AG10803 (cell line): ENCODE measurements at places on chromosomes 2 and 18.

DNA sequence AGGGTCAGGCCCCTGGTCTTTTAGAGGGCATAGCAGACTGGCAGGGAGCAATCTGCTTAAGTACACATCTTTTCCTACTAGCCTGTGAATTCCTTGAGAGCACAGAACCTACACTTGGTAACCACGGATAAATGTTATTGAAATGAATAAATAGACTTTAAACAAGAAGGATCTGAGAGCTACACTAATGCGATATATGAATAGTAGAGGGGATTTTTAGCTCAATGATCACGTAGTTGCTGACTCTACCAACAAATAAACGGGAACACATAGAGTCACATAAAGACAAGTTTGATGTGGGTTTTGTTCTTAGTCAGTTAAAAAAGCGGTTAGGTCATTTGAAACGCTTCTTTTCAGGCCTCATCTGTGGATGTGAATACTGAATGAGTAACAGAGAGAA is 290.3 kb upstream of the CCDC68 start:
- DNase-seq: no peak

DNA sequence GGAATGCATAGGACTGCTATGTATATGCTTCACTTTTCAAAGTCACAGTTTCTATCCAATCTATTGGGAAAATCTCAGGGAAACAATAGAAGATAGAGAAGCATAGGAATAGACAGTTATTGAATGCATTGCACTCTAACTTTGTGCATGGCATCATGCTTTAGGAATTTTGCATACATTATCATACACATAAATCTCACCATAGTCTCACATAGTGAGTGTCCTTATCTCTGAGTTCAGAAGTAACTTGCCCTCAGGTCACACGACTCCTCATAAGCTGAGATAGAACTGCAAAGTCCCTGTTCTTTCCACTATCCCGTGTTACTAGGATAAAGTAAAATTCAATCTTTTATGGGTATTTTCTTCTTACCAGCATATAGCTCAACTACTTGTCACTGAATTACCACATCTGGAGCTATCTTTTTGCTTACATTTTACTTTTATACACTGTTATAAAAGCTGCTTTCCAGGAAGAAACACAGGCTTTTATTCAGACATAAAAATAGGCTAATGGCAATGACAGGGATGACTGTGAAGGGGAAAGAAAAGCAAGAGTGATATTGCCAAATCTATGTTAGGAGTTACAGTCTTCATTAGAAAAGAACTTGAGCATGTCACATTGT is 666.9 kb downstream of the XIRP2 start:
- DNase-seq: no peak

GRCh38 chr2:165369131-165369897 is 100.2 kb upstream of the CSRNP3 start:
- no peak for DNase-seq

DNA sequence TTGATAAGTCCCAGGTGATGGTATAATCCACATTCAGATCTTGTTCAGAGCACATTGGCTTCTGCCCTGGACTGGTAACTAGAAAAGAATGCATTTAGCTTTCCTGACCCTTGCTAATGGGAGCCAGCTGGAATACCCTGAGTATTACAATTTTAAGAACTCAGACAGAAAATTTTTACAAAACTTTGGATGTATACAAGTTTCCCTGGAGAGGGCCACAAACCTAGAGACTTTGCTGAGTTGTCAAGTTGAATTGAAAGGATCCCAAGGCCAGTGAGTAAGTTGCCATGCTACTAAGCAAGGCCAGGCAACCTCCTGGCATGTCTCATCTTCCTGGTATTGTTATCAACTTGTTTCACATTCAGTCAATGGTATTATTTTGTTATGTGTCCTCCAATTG is 20.0 kb upstream of the NABP1 start:
- peak; percentile 90 for DNase-seq

DNA sequence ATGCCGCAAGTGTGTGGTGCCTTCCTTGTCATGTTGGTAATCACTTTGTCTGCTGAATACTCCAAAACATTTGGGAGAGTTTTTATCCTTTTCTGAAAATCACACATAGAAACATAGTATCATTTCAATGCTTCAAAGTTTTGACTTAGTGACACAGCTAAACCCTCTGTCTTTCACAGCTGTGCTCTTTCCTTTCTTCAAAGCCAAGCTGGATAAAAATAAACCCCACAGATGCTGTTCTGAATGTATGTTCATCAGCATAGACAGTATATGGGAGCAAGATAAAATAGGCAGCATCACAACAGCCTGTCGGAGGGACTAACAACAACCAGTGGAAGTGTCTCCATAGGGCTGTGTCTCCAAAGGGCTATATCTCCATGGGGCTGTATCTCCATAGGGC is 331.3 kb upstream of the DCC start:
- no peak for DNase-seq

DNA sequence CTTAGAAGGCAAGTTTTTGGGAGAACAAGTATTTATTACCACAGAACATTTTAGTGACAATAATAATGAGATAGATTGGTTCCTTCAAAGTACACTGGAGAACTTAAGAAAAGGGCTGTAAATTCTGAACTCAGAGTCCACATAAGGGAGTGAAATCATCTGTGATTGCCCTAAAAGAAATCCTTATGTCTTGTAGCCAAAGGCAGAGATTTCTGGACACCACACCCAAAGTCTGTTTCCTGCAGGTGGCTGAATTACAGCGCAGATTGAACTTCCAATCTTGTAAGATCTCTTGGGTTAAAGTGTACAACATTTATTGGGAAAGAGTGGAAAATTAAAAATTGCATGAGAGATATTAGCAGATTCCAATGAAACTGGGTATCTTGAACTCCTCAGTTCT is 143.8 kb downstream of the TAF4B start:
- DNase-seq: no peak

- DNase-seq: no peak
These were observed 158.4 kb downstream of the LNPK start for GRCh38 chr2:175843625-175844024.

DNA sequence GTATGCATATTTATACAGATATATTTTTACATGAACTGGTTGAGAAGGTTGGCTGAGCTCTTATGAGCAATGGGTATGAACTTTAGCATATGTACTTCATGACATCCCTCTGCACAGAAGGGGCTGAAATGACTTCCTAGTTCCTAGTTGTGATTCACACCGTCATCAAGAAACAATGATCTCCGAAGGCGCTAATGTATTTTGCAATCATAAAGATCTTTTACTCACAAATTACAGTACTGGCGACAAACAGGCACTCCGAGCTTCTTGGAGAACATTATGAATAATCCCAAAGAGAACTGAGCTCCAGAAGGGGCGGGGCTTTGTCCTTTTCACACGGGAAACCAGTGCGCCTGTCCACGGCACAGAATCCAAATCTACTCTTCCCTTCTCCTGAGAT is 18.1 kb downstream of the BCL2 start:
- DNase-seq: no peak

- no peak for DNase-seq
These were observed 5.8 kb downstream of the CUL3 start for GRCh38 chr2:224579411-224579810.

DNA sequence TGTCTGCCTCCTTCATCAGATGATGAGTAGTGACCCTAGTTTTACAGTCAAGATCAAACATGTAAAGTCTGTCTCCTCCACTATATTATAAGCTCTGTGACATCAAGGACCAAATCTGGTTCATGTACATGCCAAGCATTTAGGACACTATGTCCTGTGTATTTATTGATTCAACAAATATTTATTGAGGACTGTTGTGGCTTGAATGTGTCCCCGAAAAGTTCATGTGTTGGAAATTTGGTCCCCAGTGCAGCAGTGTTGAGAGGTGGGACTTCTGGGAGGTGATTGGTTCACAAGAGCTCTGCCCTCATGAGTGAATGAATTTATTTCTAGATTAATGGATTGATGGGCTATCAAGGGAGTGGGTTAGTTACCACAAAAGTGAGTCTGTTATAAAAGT is 46.6 kb upstream of the FRZB start:
- DNase-seq: no peak

GRCh38 chr2:11681722-11682589 is 12.0 kb upstream of the NTSR2 start:
- no peak for DNase-seq

GRCh38 chr2:53452957-53453748 is 314.5 kb upstream of the CHAC2 start:
- DNase-seq: no peak

DNA sequence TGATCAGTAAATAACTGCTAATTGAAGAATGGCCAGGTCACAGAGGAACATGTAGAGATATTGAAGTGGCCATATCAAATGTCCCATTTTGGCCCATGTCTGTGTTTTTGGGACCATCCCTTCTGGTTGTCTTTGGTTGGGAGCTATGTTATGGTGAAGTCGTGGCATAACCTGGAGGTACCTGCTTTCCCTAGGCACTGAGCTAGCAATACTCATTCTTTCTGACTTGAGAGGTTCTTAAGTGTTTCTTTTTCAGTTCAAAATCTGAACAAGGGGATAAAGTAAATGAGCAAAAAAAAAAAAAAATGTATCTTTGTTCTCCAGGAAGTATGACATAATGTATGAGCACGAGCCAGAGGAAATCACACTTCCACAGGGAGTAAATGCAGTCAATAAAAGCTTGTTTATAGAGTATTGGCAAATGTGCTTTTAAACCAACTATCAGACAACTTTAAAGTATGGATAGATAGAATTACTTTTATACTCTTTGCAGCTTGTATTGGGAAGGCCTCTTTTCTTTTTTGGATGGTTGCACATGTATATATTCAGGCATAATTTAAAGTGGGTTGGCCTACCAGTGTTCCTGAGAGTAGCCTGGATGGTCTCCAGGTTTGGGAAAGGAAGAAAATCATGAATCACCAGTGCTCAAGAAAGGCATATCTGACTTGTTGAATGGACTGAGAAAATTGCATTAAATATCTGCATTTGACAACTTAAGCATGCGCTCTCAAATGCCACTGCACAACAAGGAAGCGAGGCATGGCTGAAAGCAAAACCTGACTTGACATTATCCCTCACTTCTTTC is 125.0 kb downstream of the SPHKAP start:
- DNase-seq: no peak

- no peak for DNase-seq
These were observed 1.6 kb upstream of the ERMN start for GRCh38 chr2:157327200-157327599.

GRCh38 chr2:99471654-99472599 is 17.9 kb downstream of the REV1 start:
- DNase-seq: no peak

GRCh38 chr18:42649331-42650035 is 466.0 kb downstream of the RIT2 start:
- DNase-seq: no peak

DNA sequence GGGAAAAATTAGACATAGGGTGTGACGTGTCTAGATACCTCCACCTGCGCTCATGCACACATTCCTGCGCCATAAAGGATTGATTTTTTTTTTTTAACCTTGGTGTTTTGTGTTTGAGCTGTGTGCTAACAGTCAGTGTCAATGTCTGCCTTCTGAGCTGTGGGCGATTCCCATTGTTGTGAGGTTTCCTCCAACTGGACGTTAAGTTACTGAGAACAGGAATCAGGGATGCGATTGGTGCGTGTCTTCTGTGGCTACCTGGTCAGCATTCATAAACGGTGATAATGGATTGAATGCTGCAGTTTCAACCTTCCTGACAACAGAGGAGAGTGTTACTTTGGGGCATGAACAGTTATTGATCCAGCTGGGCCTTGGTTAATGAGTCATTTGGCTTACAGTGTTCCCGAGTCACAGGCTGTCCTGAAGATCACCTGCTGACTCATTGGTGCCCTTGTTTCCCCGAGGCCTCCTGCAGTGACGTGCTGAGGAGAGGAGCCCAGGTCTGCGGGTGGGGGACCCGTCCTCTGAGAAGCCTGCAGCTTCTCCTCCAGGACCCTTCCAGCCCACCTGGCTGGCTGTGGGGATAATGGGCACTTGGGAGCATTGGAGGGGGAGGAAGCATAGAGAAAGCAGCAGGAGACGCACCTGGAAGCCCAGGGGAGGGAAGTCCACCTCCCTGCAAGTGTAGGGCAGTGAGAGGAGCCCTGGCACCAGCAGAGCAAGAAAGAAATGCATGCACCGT is 25.8 kb upstream of the CABYR start:
- no peak for DNase-seq

DNA sequence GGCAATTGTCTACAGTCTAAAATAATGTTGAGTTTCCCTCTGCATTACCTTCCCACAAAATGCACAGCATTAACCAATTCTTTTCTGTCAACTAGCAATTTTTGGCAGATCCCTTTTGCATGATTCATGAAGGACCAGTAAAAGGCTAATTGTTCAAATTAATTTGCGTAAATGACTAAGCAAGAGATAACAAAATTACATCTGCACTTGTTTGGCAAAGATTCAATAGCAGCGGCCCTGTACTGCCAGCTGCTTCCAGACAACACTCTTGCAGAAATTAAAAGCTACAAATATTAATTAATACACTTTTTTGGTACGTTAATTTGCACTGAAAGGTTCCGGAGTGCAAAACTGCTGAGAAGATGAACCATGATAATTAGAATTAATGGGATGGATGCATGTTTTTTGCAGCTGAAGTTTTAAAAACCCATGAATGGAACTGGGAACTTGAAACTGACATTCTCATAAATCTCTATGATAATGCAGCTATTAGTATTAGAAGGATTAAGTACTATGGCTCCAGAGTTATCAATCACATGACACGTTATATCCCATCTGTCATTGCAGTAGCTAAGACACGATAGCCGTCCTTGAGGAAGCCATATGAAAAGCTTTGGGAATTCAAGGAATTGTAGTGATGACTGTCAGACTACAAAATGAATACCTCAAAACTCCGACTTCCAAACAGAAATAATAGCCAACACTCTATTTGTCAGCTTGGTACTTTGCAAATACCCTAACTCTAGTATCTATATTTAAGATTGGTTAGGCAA is 1268.3 kb upstream of the ACVR2A start:
- no peak for DNase-seq

- DNase-seq: no peak
These were observed 171.7 kb upstream of the HS6ST1 start for GRCh38 chr2:128490321-128490720.

- DNase-seq: peak; percentile 29
These were observed 1.5 kb upstream of the OSGEPL1 start for GRCh38 chr2:189763908-189764661.

DNA sequence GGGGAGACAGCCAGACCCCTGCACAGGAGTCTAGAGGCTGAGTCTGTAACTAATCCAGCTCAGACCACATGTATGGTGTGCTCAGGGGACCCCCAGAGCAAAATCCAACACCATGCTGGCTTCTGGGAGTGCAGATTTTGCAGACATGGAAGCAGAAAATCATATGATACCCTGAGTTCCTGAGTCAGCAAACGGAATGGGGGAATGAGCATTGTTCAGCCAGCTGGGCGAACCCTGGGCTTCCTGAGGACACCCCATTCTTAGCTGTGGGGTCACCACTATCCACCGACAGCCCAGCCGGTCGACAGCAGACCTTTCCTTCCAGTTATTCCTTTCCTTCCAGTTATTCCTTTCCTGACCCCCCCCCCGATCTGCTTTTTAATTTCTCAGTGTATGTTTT is 322.9 kb downstream of the GBX2 start:
- no peak for DNase-seq

GRCh38 chr2:46334389-46335271 is 37.4 kb downstream of the EPAS1 start:
- peak; percentile 99 for DNase-seq
